Neural crest cell (in vitro differentiated cells): ENCODE measurements at places on chromosomes 4 and X.

- no peak for DNase-seq
These were observed 71.2 kb downstream of the MSX1 start for GRCh38 chr4:4930677-4931076.

- no peak for DNase-seq
These were observed 134.2 kb downstream of the MAML3 start for GRCh38 chr4:140019619-140020347.

GRCh38 chr4:165502916-165503907 lies 124.4 kb downstream of the CPE start:
- DNase-seq = no peak

DNA sequence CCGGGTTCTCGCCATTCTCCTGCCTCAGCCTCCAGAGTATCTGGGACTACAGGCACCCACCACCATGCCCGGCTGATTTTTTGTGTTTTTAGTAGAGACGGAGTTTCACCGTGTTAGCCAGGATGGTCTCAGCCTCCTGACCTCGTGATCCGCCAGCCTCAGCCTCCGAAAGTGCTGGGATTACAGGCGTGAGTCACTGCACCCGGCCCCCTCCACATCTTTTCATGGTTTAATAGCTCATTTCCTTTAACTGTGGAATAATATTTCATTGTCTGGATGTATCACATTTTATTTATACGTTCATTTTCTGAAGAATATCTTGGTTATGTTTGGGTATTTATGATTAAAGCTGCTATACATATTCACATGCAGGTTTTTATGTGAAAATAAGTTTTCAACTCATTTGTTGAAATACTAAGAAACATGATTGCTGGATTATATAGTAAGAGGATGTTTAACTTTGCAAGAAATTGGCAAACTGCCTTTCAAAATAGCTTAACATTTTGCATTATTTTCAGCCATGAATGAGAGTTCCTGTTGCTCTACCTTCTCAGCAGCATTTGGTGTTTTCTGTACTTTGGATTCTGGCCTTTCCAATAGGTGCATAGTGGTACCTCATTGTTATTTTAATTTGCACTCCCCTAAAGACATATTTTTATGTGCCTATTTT lies 591.9 kb downstream of the TECRL start:
- no peak for DNase-seq

DNA sequence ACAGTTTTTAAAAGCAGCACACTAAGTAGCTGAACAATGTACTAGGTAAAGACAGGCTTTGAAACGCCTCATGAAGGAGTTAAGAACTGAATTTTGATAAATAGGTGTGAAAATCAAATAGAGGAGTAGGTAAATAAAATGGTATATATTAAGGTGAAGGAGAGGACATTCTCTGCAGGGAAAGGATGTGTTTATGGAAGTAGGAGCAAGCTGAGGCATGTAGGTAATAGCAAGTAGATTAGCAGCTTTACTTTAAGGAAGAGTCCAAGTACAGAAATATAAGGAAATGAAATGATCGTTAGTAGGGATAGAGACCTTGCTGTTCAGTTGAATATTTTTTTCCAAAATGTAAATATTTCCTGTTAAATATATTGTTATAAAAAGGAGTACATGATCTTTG lies 12.5 kb downstream of the METAP1 start:
- no peak for DNase-seq

DNA sequence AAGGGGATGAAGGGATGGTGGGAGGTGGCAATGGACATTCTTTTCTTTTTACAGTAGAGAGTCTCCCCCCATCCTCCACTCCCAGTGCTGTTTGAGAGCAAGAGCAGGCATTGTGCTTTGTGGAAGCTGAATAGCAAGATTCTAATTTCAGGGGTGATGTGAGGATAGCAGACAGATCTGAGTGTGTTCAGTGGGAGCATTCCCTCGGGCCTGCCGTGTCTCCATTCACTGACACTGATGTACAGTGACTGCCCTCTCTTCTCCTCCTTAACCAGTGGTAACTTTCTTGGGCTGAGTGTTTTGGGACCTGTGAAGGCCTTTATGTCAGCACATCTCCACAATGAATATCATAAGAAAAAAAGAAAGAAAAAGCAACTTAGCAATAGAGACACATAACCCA lies 396.6 kb upstream of the RPS6KA3 start:
- no peak for DNase-seq

GRCh38 chr4:155667568-155668511 lies 1.2 kb downstream of the GUCY1A1 start:
- peak; percentile 28 for DNase-seq

- no peak for DNase-seq
These were observed 23.1 kb downstream of the DACH2 start for GRCh38 chrX:86171366-86171765.

DNA sequence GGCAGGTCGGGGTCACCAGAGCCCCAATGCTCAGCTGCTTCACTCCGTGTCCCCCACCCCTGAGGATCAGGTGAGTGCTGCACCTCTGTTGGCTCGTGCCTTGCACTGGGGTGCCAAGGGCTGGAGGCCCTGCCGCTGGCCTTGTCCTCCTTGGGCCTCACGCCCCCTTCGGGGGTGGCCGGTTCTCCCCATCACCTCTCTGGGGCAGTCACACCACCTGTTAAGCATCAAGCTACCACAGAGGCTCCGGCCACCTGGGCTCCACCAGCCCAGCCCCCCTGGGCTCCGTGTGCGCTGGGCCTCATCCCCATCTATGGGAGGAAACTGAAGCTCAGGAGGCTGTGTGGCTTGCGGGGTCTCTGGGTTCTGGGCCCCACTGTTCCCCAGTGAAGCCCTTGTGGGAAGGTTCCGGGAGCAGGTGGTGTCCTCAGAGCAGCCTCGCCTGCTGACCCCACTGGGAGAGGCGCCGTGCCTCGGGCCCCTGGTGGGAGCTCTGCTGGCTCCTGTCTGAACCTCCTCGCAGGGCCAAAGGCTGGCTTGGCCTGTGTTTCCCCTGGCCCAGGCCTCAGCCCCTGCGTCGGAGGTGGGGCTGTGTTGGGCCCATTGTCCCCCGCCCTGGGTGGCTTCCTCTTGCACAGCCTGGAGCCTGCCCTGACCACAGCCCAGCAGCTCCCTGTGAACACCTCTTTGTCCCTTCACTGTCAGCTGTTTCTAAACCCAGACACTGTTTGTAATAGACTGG lies 30.8 kb downstream of the DOK7 start:
- DNase-seq = no peak

DNA sequence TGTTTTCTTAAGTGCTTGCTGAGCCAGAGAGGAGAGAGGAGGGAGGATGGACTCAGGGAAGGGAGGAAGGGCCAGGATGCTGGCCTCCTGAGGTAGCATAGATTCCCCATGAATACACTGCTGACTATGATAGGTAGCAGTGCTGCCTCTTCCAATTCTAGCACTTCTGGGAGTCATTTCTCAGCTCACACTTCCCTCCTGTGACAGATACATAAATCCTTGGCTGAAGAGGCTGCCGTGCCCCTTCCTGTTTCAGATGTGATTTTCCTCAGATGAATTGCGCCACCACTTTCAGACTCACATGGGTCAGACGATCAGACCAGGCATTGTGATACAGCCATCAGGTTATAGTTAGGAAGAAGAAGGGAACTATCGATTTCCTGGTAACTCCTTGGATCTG lies 22.4 kb downstream of the TSC22D3 start:
- DNase-seq = no peak

DNA sequence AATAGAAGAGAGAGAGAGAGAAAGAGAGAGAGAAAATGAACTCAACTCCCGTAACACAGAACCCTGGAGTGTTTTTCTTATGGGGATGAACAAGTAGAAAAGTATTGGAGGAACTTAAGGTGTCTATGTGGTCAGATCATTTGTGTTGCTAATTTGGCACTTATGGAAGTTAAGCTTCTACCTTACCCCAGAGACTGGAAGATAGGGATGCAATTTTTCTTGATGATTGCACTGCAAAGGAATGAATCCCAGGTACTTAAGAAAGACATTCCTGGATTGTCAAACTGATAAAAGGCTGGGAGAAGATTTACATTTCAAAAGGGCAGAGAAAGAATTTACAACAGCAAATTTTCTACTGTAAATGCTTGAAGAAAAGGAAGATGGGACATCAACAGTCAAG lies 57.2 kb downstream of the MAP9 start:
- no peak for DNase-seq

DNA sequence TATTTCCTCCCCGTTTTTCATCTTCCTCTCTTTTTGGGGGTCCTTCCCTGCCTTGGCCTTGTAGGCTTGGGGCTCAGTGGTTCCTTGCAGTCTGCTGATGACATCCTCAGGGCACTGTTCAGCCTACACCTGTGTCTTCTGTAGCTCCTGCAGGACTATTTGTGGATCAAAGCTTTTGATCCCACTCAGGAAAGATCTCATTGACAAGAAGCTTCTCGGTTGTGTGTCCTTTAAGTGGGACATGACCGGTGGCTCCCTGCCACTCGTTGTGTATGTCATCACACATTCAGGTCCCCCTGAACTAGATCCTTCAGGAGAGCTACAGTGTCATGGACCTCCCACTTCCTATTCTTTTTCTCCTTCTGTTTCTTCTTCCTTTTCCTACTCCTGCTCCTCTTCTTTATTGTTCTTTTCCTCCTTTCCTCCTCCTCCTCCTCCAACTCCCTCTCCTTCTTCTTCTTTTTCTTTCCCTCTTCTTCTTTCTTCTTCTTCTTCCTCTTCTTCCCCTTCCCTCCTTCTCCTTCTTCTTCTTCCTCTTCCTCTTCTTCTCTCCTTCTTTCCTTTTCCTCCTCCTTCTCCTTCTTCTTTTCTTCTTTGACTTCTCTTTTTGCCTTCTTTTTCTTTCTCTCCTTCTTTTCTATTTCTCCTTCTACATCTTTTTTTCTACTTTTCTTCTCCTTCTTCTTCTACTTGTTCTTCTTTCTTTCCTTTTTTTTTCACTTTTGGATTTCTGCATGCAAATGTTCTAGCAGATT lies 67.8 kb downstream of the NBDY start:
- no peak for DNase-seq

DNA sequence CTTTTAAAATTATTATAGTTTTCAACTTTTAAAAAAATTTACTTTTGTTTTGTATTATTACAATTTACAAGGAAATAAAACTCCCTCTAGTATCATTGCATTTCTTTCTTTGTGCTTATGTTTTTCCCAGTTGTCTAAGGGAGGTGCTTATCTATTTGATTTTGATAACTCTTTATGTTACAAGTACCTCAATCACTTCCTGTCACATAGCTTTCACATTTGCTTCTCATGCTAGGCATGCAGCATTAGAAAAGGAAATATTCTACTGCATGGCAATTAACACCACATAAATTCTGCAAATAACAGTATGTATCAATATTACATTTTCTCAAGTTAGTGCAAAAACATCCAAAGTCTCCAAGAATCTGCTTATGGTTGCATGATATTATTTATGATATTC lies 180.3 kb upstream of the HS3ST1 start:
- DNase-seq = no peak

- no peak for DNase-seq
These were observed 3.3 kb downstream of the PDLIM5 start for GRCh38 chr4:94455081-94455480.
